ENCODE measurements at places on chromosomes 3 and 15.

DNA sequence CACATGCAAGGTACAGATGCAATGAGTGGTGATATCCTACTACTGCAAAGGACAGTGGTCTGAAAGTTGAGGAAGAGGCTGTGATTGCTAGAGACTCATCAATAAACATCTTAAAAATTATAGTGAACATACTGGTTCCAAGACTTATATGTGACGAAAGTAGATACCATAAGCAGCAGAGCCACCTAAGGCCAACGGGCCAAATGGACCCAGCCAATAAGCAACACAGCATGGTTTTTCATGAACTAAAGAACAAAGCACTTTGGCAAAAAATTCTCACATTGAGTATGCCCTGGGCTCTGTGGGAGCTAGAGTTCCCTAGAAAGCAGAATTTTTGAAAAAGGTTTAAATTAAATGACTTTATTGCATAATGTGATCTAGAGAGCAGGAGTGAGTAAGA lies 272.1 kb downstream of the SI start:
- DNase-seq = no peak

DNA sequence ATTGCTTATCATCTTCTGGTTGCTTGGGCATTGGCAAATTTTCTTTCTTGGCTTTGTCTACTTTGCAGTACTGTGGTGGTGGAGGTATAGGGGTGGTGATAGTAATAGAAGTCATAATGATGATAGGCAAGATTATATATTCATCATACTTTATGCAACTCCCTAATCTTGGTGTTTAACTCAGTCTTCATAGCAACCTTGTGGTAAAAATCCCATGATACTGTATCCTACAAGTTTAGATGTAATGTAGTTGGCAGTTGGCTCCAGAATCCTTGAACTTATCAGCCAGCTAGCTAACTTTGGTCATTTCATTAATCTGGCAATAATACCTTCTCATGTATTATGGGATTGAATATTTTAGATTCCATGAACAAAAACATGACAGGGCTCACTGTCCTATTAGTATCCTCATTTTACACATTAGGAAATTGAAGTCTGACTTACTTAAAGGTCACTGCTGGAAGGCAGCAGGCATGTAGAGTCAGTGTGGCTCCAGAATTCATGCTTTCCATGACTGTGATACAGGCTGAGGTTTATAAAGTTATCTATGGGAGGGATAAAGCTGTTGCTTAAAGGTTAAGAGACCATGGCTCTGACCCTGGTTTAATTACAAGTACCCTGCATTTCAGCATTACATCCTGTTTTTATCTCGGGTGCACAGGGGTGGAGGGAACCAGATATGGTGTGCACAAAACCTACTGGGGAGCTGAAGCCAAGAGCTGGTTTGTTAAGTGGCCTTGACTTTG lies 33.3 kb downstream of the RBMS3 start:
- DNase-seq = no peak

- DNase-seq = no peak
Measured at GRCh38 chr15:73524919-73525318, 82.0 kb downstream of the REC114 start.

DNA sequence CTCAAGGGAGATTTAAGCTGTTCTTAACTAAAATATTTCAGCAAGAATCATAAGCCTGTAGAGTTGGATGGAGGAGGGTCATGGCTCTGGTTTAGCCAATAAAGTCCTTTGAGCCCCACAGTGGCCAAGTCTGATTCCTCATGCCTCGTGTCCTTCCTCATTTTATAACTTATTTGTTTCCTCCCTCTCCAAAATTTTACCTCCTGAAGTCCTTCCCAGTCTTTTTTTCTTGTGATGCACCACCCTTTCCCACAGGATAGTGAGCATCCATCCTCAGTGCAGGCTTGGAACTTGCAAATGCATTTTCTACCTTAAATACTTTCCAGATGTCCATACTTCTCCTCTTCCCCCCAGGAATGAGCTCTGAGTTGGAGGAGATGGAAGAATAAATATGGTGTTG lies 162.7 kb upstream of the AGTR1 start:
- DNase-seq = no peak

- DNase-seq = no peak
Measured at GRCh38 chr15:79455943-79456342, 23.8 kb downstream of the MINAR1 start.

DNA sequence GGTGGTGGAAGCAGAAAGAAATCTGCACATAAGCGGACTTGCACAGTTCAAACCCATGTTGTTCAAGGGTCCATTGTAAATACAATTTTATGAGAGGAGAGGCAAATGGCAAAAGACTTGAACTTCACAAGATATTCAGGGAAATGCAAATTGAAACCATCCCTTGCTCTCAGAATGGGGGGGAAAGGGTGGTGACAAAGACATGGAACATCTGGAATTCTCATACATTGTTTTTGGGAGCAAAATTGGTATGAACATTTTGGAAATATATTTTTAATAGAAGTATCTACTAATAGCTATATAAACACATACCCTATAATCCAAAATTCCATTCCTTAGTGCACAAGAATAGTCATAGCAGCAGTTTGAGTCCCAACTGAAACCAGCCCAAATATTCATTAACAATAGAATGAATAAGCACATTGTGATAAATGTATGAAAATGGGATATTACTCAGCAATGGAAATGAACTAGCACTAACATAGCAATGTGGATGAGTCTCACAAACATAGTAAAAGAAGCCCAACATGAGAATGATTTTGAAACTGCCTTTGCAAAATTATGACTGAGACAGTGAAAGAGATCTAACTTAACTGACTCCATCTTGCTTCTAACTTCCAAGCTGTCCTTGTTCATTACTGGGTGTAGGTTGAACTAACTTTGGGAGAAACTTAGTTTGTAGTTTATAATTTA lies 77.2 kb downstream of the CD200R1L start:
- DNase-seq = no peak

GRCh38 chr15:62059816-62060112 lies 483 bp downstream of the VPS13C start:
- DNase-seq = peak; percentile 69

- no peak for DNase-seq
Measured at GRCh38 chr3:48500656-48501055, 3.3 kb downstream of the SHISA5 start.

GRCh38 chr3:38038447-38038911 lies 529 bp upstream of the DLEC1 start:
- peak; percentile 38 for DNase-seq

DNA sequence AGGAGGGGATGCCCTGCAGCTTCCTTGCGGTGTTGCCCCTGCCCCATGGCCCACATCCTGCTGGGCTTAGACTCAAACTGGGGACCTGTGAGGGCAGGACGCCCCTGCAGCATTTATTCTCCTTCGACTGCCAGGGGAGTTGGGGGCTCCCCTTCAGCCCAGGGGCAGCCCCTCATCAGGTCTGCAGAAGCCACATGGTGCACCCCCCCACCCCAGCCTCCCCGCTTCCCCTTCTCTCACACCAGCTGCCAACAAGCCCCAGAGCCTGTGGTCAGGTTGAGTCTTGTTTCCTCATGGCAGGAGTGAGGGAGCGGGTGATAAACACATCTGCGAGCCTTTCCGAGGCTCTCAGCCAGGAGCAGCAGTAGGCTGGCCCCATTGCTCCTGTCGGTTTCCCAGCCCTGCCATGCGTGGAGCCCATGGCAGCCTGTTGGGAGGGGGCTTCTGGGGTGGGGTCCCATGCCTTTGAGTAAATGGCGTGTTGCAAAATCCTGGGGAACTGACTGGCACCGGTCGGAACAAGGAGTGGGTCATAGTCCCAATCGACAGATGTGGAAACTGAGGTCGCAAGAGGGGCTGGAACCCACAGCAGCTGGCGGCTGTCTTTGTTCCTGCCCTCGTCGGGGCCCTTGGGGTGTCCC lies 27.8 kb downstream of the WNT7A start:
- no peak for DNase-seq
